ENCODE measurements at places on chromosomes 5 and 9.

GRCh38 chr5:178453224-178453623, 137.0 kb downstream of the COL23A1 start:
- no peak for DNase-seq

DNA sequence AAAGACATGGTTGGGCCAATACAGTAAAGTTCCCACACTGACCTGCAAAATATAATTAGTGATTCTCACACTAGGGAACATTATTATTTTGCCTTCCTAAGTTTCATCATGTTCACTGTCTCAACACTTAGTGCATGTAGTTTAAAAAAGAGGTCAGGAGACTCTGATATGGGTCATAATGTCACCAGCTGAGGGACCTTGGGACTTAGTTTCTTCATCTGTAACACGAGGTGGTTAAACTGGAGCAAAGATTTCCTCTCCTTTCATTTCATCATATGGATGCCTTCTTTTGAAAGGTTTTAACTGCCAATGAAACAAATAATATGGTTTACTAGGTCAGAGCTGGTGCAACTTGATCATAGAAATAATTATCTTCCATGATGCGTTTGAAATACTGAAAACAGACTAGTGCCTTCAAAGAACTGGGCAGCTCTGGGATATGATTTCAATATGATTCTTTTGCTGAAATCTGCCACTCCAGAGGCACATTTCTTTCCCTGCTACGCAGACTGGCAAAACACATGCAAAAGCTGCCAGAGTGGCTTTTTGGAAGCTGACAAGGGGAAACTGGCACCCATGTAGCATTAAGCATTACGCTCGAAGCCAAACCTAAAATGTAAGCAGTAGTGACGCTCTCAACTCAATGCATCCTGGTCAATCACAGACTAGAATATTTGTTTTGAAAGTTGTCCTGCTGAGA, 20.8 kb downstream of the RETREG1 start:
- no peak for DNase-seq

DNA sequence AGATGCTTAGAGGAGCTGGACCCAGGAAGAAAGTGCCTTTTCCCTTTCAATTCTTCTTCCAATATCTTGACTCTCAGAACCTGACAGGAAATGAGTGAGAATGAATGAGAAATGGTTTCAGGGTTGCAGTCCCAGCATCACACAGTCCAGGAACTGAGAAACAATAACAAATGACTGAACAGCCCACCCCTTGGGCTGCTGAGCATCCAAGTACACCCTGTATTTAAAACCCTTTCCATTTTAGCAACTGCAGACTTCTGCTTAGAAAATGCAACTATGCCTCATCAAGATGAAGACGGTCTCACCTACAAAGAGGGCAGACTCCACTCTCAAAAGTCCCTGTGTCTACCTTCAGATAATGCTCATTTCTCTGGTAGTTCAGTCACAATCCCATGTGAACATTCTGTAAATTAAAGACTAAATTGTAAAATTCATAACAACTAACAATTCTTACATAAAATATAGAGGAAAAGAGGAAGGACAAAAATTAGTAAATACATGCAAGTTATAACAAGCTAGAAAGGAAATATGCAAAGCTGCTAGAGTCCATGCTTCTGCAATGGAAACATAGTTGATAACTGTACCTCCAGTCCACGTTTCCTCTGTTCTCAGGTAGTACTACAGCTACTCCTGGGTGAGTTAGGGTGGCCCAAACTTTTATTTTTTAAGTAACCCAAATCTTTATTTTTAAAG, 316.5 kb downstream of the ICE1 start:
- DNase-seq = no peak

GRCh38 chr5:108386345-108387061, 4.6 kb upstream of the FBXL17 start:
- no peak for DNase-seq

GRCh38 chr5:172223901-172224873, 30.2 kb downstream of the EFCAB9 start:
- no peak for DNase-seq

Data from CD8-positive, alpha-beta T cell (primary cell).